ENCODE measurements at places on chromosomes 7 and 10.

DNA sequence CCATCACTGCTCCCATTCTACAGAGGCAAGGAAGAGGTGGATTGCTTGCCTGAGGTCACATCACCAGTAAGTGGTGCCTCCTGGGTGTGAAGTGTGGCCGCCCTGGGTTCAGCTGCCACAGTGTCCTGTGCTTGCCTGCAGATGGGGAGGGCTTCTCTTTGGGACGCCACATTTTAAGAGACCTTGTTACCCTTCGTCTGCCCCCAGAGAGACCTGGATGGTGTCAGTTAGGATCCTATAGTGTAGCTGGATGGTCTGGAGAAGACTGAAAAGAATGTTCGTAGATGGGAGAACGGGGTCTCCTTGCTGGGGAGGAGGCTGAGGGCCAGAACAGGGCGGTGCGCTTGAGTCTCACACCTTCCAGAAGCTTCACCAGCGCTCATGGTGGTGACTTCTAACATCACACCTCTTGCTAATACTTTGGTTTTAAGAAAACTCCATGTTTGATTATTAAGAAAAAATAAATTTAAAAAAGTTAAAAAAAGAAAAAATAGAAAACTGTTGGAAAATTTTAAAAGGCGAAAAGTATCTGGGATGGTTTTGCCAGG is 2.3 kb downstream of the DOCK1 start:
- DNase-seq = no peak

GRCh38 chr10:4331150-4331549 is 494.9 kb upstream of the AKR1E2 start:
- DNase-seq = no peak

GRCh38 chr10:95480901-95481491 is 80.2 kb downstream of the SORBS1 start:
- peak; percentile 52 for DNase-seq

DNA sequence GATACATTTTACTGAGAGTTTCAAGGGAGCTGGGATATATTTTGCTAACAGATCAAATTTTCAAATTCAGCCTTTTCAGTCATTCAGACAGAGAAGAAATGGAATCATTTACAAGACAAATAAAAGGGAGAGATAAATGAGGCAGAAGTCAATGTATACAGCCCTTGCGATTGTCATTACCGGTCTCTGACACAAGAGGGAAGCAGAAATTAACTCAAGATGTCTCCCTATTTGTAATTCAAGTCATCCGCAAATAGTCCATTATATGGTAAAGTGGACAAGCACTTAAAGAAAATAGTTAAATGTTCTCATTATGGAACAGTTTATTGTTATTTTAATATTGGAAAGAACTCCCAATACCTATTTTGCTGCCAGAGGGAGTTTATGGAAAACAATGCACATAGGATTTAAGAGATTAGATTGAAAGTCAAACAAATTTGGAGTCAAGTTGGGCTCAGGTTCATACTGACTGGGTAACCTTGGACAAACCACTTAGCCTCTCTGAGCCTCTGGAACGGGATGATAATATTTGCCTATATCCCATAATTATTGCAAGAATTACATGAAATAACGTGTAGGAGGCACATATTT is 89.3 kb upstream of the PRKCQ start:
- DNase-seq = peak; percentile 68

DNA sequence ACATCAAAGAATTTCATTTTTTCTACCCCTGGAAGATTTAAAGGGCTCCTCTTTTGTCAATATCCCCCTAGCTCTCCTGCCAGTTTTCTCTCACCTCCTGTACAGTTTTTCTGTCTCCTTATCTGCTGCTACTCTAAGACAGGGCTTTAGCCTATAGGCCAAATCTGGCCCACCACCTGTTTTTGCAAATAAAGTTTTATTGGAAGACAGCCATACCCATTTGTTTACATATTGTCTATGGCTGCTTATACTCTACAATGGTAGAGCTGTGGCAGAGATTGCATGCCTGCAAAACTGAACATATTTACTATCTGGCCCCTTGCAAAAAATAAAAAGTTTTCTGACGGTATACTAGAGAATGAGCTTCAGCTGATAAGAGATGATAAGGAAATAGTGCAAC is 37.4 kb upstream of the GARS1 start:
- DNase-seq = no peak

DNA sequence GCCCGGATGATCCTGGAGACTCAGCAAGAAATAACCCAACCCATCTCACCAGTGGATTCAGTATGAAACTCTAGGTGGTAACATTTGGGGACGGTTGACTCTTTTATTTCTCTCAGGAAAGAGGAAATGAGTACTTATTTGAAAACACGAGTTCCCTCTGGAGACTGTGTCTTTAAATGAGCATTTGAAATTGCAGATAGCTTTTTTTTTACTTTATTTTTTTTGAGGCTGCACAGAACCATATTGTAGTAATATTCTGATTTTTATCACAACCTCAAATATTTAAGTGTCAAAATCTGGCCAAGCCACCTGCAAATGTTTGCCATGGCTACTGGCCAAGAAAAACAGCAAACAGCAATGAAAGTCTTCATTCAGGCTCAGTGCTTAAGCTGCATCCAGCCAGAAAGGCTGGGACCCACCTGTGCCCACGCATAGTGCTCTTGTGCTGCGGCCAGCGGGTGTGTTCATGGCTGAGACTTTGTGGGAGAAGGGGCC is 160.8 kb downstream of the CREB5 start:
- DNase-seq = peak; percentile 10

- DNase-seq = no peak
Measured at GRCh38 chr7:39647816-39648215, 24.4 kb downstream of the RALA start.

DNA sequence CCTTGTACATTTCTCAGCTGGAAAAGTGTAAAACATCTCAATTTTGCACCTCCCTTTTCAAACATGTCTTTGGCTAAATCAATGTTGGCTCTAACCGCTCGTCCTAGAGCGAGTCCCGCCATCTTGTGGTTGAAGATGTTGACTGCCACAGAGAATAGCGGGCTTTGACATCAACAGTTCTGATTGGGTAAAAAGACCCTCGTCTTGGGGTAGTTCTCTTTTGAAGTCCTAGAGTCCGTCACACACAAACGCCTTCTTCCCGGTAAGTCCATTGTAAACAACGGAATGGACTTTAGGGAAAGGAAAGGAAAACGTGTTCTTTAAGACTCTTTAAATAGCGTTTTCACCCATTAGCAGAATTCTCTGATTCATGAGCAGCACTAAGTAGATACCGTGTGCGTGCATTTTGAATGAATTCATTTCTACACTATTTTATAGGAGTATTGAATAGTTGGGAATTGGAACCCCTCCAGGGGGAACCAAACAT is 452 bp upstream of the RPP30 start:
- peak; percentile 78 for DNase-seq

DNA sequence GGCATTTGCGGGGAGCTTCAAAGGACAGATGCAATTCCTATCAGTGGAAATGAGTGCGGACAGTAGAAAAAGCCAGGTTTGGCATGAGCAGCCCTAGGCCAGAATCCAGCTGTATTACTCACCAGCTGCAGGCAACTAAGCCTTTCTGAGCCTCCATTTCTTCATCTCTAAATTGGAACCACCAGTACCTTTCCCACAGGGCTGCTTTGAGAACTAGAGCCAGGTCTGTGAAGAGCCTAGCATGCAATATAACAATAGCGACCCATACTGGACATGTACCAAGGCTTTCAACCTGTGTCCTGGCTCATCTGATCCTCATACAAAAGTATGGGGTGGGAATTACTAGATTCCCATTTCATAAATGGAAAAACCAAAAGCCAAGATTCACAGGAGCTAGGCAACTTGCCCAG is 101.0 kb downstream of the GSAP start:
- DNase-seq = peak; percentile 71

DNA sequence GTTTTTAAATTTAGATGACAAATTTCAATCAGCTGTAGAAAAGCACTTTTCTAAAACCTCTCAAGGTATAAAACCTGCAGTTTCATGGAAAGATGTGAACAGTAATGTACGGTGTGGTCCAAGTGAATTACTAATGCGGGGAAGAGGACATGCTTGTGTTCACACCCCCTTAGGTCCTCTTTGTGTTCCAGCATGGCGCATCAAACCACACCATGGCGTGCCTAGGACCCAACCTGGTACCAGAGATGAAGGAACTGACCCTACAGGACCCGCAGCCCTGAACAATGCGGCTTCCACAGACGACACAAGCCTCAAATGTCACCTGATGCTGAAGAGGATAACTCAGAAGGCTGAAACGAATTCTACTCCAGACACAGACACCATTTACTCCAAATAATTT is 81.3 kb upstream of the GPR22 start:
- no peak for DNase-seq

- peak; percentile 13 for DNase-seq
Measured at GRCh38 chr7:14095233-14095950, 105.9 kb upstream of the ETV1 start.

DNA sequence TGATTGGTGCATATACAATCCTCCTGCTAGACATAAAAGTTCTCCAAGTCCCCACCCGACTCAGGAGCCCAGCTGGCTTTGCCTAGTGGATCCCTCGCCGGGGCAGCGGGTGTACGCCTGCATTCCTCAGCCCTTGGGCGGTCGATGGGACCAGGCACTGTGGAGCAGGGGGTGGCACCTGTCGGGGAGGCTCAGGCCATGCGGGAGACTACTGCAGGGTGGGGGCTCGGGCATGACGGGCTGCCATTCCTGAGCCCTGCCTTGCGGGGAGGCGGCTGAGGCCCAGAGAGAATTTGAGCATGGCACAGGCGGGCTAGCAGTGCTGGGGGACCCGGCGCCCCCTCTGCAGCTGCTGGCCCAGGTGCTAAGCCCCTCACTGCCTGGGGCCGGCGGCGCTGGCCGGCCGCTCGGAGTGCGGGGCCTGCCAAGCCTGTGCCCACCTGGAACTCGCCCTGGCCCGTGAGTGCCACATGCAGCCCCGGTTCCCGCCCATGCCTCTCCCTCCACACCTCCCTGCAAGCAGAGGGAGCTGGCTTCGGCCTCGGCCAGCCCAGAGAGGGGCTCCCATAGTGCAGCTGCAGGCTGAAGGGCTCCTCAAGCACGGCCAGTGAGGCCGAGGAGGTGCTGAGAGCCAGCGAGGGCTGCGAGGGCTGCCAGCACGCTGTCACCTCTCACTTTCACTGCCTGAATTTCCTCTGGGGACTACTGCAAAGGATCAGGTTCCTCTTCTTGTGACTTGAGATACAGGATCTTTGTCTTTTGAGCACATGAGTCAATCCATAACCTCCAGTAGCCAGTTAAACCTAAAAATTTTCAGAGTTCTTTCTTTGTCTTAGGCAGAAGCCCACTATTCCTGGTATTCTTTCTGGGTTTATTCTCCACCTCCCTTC is 25.1 kb upstream of the ELOVL3 start:
- no peak for DNase-seq

DNA sequence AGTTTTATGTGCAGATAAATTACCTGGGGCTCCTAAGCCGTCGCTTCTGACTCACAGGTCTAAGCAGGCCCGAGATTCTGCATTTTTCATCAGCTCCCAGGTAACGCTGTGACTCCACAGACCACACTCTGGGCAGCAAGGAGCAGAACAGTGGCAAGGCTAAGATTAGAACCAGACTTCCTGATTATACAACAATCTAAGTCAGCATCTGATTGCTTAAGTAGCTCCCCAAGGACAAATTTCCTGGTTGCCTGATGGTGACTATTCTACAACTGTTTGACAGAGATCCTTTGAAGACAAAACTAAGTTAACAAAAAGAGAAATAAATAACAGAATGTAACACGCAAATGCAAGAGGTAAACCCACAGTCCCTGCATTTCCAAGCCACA is 69.0 kb downstream of the CREB3L2 start:
- DNase-seq = peak; percentile 90

GRCh38 chr7:47326808-47327207 is 255.1 kb downstream of the TNS3 start:
- peak; percentile 78 for DNase-seq

DNA sequence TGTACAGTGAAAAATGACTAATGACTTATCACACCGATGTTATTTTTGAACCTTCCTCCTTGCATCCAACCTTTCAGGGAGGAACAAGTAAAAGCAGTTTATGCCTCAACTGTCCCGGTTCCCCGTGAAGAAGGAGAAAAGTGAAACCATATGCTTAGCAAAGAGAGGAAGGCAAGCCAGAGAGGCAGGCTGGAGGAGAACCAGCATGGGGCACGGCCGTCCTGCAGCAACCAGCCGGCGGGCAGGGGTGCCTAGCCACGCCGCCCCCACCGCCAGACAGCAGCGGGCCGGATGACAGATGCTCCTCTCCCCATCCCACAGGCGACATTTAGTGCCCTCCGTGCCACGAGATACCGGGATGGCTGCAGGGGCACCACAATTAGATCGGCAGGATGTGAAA is 421.4 kb upstream of the MGMT start:
- DNase-seq = no peak

DNA sequence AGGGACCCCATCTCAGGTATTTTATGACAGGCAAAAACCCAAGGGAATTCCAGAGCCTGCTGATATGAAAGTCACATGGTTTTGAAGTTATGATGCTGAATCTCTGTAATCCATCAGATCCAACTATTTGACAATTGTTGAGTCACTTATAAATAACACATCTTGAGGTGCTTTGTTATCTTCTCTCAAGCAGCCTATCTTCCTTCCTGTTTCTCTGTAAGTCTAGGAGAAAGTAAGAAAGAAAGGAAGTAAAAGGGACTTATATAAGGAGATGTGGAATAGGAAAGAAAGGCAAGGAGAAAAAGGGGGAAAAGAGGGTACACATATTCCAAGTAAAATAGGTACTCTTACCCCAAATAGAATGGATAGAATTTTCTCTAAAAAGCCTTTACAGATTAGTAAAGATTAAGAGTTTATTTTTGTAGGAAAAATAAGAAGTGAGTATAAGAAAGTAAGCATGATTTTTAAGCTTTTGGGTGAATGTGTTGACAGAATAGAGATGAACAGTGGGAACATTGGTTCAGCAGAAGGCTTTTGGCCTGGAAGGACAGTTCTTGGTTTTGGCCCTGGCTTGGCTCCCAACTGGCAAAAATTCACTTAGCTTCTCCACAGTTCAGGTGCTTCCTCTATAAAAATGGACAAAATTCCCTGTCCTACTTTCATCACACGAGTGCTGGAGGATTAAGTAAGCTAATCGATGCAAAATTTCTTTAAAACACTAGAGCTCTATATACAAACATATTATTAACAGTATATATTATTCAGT is 39.6 kb upstream of the ANK3 start:
- DNase-seq = no peak

DNA sequence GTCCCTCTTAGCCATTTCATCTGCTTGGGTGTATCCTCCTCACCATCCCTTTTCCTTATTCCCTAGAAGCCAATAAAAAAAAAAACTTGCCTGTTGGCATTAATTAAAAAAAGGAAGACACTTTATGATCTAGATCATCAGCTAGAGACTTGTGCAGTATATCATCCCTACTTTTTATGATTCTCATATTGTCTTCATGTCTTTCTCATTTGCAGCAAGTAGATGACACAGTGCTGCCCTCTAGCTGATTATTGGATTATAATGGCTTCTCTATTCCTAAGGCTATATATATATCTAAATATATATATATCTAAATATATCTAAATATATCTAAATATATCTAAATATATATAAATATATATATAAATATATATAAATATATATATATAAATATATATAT is 272.4 kb upstream of the LRGUK start:
- DNase-seq = peak; percentile 68

DNA sequence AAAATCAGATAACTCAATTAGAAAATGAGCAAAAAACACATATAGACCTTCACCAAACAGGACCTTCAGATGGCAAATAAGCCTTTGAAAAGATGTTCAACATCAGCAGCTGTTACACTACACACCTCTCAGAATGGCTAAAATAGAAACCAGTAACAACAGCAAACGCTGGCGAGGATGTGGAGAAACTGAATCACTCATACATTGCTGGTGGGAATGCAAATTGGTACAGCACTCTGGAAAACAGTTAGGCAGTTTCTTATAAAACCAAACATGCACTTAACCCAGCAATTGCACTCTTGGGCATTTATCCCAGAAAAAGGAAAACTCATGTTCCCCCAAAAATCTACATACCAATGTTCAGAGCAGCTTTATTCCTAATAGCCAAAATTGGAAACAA is 37.7 kb upstream of the SMARCD3 start:
- peak; percentile 43 for DNase-seq
